Progenitor cell of endocrine pancreas (in vitro differentiated cells): ENCODE measurements at places on chromosomes 2 and 18.

- DNase-seq, result no peak
These were observed 85.9 kb upstream of the NFATC1 start for GRCh38 chr18:79309614-79310358.

DNA sequence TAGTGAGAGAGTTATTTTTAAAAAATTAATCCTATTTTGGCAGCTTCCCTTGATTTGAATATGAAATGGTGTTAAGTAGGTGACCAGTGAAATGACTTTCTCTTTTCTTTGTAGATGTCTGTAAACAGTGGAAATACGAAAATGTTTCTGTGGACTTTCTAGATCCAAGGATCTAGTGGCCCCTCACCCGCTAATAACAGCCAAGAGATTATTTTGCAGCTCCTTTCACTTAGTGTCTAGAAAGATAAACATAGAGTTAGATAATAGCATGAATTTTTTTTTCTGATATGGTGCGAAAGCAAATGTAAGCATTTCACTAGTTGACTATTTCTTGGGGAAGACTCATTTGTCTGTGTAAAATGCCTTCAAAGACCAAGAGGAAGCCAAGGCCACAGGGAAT lies 57.7 kb downstream of the ARHGAP15 start:
- DNase-seq, result no peak

- no peak for DNase-seq
These were observed 65.3 kb downstream of the ZC3H6 start for GRCh38 chr2:112340475-112341267.

- no peak for DNase-seq
These were observed 3.0 kb upstream of the ADRA2B start for GRCh38 chr2:96119389-96119751.

- no peak for DNase-seq
These were observed 20.6 kb upstream of the DSG4 start for GRCh38 chr18:31356025-31356424.

DNA sequence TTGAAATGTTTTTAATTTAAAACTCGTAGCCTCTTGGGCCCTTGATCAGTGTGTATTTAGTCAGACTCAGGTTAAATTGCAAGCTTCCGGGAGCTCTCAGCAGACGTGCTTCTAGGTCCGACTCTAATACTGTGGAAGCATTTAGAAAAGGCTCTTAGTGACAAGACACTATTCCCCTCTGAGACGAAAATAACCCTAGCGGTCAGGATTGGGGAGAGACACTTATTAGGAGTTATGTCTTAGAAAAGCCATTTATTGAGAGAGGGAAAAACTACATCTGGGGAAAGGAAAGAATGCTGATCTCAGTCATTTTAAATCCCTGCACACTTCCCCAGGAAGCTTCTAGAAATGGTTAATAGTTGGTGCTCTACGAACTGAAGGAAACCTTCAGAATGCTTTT lies 110.5 kb upstream of the NCK2 start:
- DNase-seq, result no peak

DNA sequence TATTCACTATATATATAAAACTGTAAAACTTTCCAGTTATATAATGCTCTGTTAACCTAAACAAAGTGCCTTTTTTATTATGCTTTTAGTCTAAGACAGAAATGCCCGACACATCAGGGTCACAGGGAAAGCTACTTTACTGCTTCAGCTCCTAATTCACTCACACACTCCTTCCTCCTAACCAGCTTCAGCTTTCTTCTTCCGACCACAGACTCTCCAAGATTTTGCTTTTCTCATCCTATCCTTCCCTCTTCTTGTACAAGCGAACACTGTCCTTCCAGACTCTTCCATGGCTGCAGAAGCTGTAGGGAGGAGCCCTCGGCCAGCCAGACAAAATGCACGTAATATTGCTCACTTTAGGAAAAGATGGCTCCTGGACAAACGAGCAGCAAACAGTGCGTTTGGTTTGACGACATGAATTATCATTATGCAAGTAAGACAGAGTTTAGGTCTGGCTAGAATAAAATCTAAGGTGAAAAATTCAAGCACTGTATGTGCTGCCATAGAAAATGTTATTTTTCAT lies 47.5 kb upstream of the HNRNPA3 start:
- DNase-seq, result no peak

- DNase-seq, result no peak
These were observed 80.1 kb upstream of the MAP3K20 start for GRCh38 chr2:172995323-172996244.

DNA sequence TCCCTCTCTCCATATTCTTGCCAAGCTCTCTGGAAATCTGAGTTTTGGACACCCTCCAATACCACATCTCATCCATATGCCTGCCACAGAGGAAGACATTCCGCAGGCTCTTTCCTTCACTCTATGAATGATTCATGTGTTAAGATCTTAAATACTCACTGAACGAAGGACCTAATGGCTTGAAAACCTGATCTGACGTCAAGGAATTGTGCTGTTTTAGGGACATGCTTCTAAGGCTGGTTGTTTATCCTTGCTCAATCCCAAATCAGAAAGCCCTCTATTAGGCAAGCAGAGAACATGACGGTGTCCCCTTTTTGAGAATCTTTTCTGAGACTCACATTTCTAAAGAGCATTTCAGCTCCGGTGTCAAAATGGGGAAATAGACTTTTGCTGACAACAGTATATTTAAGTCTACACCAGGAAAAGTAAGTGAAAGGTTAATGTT lies 83.7 kb upstream of the GALNT5 start:
- DNase-seq, result no peak

- DNase-seq, result no peak
These were observed 1.3 kb upstream of the MYT1L start for GRCh38 chr2:2332381-2332780.

GRCh38 chr2:171602352-171602751 lies 80.1 kb downstream of the CYBRD1 start:
- no peak for DNase-seq

DNA sequence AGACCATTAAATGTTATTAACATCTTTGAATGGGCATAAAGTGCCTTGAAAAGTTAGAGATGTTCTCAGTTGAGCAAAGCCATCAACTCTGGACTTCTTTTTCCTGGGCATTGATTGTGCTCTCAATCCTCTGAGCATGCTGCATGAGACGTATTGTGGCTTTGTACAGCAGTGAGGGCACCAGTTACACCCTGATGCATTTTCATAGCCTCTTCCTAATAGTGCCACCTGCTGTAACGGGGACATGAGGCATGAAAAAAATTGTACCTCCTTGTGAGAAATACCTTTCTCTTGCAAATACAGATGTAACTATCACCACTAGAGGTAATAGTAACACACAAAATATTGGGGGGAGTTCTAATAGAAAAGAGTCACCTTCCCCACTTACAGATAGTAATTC lies 697.5 kb downstream of the TMEM182 start:
- no peak for DNase-seq

DNA sequence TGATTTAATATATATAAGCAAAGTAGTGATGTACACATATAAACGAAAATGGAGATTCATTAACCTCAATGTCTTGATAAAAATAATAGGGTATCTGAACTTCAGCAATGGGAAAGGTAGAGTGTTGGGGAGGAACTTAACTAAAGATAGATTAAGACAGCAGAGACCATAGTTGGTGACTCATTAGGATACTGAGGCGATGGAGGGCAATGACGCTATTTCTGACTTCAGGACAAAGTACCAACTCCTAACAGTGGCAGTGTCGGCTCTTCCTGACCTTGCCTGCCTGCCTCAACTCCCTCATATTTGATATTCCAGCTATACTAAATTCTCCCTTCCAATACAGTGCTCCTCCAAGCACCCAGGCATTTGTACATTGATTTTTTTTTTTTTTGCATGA lies 98.6 kb downstream of the CDH2 start:
- no peak for DNase-seq

DNA sequence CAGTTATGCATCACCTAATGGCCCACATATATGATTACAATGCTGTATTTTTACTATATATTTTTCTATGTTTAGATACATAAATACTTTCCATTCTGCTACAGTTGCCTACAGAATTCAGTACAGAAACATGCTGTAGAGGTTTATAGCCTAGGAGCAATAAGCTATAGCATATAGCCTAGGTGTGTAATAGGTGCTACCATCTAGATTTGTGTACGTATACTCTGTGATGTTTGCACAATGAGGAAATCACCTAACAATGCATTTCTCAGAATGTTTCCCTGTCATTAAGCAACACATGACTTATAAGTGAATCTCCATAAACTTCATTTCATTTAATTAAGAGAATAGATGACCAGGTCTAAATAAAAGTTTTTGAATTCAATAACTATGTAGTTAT lies 43.5 kb downstream of the SLC38A11 start:
- no peak for DNase-seq

DNA sequence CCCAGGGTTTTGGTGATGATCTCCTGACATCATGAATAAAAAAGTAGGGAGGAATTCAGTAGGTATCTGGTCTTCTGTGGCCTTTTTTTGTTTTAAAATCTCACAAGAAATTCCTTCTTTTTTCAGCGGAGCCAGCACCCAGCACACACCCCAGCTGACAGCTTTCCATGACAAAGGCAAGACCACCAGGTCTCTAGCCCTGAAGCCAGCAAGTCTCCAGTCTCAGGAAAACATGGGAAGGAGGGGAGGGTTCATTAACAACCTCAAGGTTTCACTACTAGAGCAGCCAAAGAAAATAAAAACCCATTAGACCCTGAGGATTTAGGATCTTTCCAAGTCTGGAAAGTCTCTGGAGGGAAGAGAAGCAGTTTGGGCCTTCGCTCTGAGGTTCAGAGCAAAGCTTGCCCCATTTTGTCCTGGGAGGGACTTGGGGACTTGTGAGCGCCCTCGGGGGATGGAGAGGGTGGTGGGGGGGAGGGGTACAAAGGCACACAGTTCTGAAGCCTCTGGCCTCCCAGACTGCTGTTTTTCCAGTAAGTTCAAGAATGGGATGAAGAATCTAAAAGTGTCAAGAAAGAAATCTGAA lies 9.0 kb downstream of the FOXI3 start:
- DNase-seq, result no peak

GRCh38 chr2:39948016-39948719 lies 169.1 kb upstream of the THUMPD2 start:
- no peak for DNase-seq

GRCh38 chr2:224395620-224396390 lies 6.1 kb downstream of the FAM124B start:
- DNase-seq, result no peak

DNA sequence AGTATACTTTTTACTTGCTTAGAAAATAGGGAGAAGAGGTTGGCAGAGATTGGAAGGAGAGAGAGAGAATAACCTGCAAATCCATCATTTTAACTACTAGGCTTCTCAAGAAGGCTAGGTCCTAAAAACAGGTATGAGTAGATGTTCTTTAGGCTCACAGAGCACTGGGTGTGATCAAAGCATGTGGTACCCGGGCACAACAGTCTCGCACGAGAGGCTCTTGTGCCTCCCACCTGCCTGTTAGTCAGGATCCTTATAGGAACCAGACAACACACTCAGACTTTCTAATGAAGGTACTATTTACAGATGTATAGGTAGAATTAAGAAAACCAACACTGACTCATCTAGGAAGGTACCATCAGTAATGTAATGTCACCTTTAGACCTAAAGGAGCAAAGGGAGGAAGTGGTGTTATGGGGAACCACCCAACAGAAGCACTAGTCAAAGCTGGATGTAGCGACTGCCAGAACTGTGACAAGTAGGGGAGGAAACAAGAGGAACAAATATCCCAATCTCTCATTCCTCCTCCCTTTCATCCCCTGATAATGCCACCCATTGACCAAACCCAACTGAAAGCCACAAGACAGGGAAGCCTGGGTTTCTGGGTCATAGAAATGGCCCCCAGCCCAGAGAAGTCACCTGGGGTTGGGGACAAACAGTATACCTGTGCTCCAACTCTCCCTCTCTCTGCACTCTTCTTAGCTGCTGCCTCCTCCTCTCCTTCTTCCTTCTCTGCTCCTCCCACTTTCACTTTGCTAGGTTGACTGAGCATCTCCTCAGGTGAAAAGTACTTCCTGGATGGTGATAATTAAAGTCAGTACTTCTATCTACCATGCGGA lies 16.0 kb upstream of the MARCHF4 start:
- DNase-seq, result no peak

DNA sequence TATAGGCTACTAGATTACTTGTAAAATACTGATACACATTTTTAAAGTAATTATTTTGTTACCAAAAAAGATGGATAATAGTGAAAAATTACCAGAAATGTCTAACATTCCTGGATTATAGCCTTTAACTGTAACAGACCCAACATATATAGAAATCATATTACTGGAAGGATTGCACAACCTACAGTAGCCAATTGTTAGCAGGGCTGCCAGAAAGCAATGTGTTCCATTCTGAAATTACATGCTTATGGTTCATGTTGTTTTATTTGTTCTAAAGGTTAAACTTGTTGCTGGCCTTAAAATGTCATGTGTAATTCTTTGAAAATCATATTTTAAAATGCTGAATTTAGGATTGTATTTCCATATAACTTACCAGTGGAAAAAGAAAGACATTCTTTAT lies 793.6 kb upstream of the ACVR2A start:
- no peak for DNase-seq

- no peak for DNase-seq
These were observed 9.3 kb upstream of the THADA start for GRCh38 chr2:43605079-43605655.

GRCh38 chr2:225763711-225764110 lies 364.2 kb downstream of the NYAP2 start:
- DNase-seq, result no peak

DNA sequence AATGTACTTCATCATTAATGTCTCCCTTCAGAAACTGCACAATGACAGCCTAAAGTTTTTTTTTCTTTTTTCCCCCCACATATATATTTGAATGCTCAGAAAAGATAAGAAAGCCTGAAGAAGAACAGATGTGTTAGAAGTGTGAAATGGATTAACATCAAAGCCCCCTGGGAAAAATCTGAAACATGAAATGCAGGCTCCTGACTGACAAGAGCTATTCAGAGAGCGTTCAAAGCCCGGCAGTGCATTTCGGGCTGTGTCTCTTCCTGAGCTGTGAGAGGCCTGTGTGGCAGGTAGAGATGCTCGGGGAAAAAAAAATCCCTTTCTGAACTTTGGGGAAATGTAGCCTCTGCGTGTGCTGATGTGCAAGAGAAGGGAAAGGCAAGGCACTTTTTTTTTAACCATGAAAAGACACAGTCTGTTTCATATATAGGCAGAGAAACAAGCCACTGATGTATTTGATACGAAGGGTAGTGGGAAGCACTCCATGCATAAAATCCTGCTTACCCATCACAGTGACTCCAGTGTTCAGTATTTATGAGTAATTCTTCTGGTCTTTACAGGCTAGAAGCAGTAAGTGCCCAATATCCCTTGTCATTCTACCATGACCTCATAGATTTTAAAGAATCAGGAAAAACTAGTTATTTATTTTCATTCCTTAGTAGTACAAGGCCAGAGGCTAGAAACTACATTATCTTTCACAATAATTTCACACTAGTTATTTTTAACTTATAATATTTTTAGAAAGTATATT lies 1574.2 kb upstream of the PIK3C3 start:
- no peak for DNase-seq

- no peak for DNase-seq
These were observed 32.7 kb downstream of the RAB27B start for GRCh38 chr18:54860941-54861340.

GRCh38 chr2:159126432-159127022 lies 158.1 kb downstream of the TANC1 start:
- no peak for DNase-seq
